NCI-H1417 (cell line): ENCODE measurements at places on chromosomes 7 and 10.
A peak's percentile ranks its signal among the peaks of the same experiment; 100 is the strongest.

DNA sequence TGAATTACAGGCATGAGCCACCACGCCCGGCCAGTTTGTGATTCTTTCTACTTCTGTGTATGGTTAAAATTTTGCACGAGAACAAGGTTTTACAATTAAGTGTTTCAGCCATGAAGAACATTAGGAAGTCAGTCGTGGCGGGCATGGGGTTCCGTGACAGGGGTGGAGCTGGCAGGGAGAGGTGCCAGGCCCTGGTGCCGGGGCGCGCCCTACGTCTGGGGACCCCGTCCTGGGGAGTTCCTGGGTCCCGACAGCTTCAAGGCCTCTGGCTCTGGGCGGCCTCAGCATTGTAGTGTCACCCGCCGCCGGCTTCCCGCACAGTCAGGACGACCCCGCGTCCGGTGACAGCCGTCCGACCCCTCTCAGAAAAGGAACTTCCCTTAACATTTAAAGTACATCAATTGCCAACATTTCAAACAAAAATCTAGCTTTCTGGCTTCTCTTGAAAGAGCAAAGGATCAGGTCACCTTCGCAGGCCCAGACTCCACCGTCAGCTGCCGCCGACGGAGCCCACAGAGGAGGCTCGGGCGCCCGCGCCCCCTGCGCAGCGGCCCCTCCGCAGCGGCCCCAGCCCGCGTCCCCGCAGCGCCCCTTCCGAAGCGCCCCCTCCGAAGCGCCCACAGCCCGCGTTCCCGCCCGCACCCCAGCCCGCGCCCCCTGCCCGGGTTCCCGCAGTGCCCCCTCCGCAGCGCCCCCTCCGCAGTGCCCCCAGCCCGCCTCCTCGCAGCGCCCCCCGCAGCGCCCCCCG lies 23.2 kb upstream of the MKI67 start:
- no peak for DNase-seq

- DNase-seq = no peak
Measured at GRCh38 chr10:91575044-91575610, 57.7 kb downstream of the PPP1R3C start.

GRCh38 chr10:81696609-81697388 lies 178.2 kb upstream of the NRG3 start:
- no peak for DNase-seq

DNA sequence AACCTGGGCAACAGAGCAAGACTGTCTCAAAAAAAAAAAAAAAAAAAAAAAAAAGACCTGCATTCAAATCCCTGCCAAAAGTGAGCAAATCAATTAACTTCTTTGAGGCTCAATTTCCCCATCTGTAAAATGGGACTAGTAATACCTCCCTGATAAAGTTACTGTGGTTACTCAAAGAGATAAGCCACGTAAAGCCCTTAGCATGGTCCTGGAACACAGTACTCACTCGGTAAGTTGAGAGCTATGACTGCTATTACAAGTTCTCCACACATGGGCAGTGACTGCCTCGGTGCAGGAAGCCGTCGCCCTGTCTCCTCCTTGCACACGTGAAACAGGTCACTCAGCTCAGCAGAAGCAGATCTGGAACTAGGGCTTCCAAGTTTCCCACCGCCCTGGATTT lies 37.9 kb downstream of the DDIT4 start:
- DNase-seq = no peak

GRCh38 chr10:4494551-4494950 lies 331.5 kb upstream of the AKR1E2 start:
- peak; percentile 4 for DNase-seq

- peak; percentile 20 for DNase-seq
Measured at GRCh38 chr7:37128327-37129034, 320.2 kb downstream of the ELMO1 start.
